ENCODE measurements at places on chromosomes 7 and 10.

- no peak for DNase-seq
Observed at GRCh38 chr10:77835669-77836086, 90.9 kb downstream of the DLG5 start.

GRCh38 chr10:29430101-29430500 lies 141.2 kb downstream of the LYZL1 start:
- DNase-seq, result no peak

GRCh38 chr10:14244147-14244546 lies 86.6 kb downstream of the FRMD4A start:
- DNase-seq, result no peak

GRCh38 chr10:93182790-93183189 lies 109.1 kb downstream of the CYP26A1 start:
- DNase-seq, result no peak

GRCh38 chr7:152180587-152180986 lies 155.1 kb downstream of the GALNT11 start:
- no peak for DNase-seq

DNA sequence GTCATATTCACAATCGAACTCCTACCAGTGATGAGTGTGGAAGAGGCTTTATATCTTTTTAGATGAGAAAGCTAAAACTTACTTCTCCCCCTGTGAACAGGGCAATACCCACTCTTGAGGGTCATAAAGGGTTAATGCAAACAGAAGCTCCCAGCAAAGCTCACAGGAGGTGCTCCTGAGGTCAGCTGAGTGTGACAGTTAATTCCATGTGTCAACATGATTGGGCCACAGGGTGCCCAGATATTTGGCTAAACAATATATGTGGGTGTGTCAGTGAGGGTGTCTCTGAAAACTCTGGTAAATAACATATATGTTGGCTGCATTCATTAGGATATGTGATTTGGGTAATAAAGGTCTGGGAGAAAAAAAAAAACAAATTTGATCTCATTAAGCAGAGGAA lies 86.0 kb downstream of the HIP1 start:
- DNase-seq, result no peak

DNA sequence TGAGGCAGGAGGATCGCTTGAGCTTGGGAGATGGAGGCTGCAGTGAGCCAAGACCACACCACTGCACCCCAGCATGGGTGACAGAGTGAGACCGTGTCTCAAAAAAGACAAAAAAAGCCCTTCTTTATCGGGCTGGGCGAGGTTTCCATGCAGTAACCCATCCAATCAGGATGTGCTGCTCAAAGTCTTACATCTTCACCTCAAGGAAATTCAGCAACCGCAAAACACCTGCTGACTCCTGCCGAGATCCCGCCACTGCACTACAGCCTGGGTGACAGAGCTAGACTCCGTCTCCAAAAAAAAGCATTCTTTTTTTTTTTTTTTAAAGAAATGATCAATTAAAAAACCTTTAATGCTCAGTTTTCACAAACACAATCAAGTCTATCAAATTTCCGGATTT lies 75.7 kb upstream of the KCTD7 start:
- no peak for DNase-seq

DNA sequence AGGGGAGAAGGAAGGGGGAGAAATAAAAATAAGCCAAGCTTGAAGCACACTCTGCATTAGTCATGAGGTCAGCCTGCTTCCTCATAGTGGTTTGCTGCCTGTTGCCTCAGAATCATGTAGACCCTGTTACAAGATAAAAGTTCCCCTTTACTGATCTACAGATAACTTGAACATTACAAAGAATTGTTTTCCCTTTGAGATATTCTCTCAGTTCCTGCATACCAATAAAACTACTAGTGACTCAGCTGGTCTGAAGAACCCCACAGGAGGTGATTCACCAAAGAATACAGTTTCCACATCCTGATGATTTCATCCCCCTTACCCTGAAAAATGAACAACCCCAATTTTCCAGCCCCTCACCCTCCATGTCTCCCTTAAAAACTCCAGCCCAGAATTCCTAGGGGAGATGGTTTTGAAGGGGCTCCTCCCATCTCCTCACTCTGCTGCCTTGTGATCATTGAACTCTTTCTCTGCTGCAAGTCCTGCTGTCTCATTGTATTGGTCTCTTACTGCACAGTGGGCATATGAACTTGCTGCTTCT lies 31.5 kb upstream of the NRP1 start:
- DNase-seq, result no peak
